Right renal pelvis (tissue), 4 donors: ENCODE measurements at places on chromosomes 7 and 10.

DNA sequence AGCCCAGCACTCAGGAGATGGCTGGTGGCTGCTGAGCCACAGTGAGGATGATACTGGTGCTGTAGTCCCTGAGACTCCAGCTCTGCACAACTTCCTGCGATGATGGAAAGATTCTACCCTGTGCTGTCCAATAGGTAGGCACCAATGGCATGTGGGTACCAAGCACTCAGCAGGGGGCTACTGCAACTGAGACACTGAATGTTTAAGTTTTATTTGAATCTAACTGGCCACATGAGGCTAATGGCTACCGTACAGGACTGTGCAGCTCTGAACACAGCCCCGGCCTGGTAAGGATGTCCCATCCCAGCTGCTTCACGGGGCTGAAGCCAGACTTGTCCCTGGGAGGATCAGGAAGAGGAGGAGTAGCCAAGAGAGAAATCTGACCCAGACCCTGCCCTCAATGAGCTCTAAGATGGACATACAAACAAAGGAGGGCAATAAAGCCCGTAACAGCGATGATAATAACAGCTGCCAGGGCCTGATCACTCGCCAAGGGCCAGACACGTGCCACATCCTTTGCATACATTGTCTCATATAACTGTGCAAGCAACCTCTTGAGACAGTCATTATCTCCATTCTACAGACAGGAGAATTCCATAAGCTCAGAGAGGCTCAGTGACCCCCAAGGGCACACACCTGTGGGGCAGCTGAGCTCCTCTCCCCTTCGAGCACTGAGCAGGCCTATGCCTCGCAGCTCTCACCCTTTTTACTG is 3.8 kb downstream of the GPRIN2 start:
- DNase-seq = no peak

DNA sequence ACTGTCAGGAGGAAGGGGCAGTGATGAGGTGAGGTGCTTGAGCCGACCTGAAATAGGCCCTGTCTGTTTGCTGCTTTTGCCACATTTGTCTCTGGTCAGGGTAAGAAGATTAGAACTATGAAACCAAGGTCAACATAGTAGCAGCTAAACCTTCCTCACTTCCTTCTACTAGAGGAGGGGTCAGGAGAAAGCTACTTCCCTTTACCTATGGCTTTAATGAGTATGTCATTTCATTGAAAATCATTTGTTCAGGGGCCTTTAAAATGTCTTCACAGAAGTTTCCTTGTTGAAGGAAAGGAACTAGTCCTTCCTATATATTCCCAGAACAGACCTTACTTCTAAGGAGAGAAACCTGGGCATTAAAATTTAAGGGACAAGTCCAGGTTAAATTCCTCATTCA is 19.0 kb downstream of the HYAL4 start:
- DNase-seq = no peak

DNA sequence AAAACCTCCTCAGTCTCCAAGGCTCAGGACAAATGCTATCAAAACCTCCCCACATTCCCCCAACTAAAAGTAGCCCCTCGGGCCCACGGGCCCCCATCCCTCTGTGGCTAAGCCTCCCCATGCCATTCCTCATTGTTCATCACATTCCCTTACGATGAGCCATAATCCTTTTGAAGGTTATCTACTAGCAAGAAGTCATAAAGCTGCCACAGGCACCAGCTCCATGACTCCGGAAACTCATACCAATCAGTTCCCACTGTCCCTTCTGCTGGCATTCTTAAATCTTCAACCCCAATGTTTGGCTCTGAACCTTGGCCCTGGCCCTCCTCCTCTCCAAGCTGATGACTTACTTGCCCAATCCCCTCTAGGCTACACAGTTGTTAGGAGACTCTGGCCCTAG is 19.4 kb upstream of the TM9SF3 start:
- DNase-seq = no peak

DNA sequence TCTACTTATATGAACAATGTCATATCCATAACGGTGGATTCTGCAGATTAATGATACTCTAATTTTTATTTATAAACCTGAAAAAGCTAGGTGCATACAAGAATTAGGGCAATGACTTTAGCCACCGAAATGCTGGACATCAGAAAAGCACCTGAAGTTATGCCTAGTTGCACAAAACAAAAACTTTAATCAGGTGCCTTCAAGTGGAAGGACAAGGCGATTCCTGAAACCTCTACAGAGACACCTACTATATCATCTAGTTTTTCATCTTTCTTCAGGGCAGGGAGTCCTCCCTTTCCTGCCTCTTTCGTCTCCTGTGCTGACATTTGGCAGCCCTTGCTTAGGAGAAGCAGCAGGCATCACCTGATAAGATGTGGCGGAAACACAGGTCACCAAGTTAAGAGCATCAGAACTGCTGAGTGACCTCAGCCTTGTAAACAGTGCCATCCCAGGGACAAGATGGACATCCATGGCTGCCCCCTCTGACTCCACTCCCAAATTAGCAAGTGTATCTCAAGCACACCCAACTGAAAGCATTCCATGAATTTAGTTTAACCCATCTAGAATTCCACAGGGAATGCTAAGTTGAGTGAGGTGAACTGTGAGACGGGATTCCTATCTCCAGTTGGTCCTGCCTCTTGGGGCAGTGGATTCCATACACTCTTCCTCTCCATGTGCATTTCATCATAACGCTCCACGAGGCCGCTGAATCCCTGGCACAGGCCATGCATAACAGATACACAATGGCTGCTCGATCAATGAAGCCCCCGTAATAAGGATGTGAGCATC is 5.8 kb downstream of the ITPRIP start:
- DNase-seq = no peak

GRCh38 chr10:98910546-98910945 is 325.1 kb downstream of the HPSE2 start:
- no peak for DNase-seq

DNA sequence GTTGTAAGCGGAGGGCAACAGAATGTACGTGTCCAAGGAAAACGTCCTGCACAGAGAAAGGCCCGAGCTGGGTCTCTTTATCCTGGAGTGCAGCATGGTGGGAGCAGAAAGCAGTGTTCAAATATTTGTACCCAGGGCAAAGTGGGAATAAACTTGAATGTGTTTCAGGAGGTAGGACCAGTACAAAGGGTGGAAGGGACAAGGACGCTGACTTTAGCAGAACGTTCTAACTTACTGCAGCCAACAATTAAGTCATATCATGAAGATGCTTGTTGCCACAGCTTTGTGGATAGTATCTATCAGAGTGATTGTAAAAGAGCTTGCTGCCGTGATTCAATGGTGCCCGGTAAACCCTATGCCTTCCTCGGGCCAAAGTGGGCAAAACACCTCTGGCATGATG is 30.5 kb upstream of the ZC3HAV1L start:
- no peak for DNase-seq

DNA sequence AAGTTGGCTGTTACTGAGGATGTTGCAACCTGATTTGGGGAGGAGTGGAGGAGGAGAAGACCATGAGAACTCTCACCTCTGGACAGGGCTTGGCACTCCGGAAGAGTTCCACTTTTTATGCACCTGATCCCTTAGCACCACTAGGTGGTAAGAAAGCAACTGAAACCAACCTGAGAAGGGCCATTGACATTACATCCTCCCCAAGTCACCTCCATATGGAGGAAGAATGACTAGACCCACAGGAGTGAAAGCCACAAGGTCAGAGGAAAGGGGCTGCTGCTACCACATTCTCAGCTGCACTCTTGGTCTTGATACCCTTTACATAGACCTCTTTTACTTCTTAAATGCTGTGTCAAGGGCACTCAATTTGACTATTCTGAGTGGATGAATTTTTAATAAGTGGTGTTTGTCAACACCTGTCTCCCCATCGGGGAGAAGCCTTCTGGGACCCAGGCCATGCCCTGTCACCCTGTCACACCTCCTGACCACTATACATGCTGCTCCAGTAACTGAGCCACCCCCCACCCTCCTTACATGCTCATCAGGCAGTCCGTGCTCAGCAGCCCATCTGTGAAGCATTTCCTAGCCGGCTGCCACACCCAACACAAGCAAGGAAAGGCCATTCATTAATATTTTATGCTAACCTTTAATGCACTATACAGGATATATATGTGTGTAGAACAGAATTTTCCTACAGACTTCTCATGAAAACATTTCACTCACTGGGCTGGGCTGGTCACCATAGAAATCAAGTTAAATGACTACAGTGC is 362.9 kb downstream of the GFRA1 start:
- DNase-seq = no peak

- no peak for DNase-seq
These were observed 123.5 kb upstream of the FERD3L start for GRCh38 chr7:19268737-19269136.

DNA sequence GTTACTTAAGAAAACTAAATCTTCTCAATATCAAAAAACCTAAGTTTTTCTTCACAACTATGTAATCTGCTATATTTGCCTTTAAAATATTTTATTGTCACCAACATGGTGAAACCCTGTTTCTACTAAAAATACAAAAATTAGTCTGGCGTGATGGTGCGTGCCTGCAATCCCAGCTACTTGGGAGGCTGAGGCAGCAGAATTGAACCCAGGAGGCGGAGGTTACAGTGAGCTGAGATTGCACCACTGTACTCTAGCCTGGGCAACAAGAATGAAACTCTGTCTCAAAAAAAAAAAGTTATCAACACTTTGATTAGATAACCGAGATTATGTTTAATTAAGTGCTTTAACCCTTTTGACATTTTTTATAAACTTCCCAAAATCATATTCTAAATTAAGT is 28.3 kb upstream of the CLDN4 start:
- no peak for DNase-seq

GRCh38 chr10:46514899-46515298 is 41.6 kb downstream of the GPRIN2 start:
- no peak for DNase-seq

GRCh38 chr10:63767138-63767801 is 246.1 kb downstream of the REEP3 start:
- no peak for DNase-seq

- no peak for DNase-seq
These were observed 117.5 kb downstream of the CDK14 start for GRCh38 chr7:90713628-90714027.

GRCh38 chr7:106327538-106328481 is 43.0 kb upstream of the NAMPT start:
- DNase-seq = no peak

- DNase-seq = no peak
These were observed 69.9 kb upstream of the LRRC4 start for GRCh38 chr7:128100949-128101713.

- DNase-seq = no peak
These were observed 219.2 kb downstream of the SDK1 start for GRCh38 chr7:3520206-3520605.

DNA sequence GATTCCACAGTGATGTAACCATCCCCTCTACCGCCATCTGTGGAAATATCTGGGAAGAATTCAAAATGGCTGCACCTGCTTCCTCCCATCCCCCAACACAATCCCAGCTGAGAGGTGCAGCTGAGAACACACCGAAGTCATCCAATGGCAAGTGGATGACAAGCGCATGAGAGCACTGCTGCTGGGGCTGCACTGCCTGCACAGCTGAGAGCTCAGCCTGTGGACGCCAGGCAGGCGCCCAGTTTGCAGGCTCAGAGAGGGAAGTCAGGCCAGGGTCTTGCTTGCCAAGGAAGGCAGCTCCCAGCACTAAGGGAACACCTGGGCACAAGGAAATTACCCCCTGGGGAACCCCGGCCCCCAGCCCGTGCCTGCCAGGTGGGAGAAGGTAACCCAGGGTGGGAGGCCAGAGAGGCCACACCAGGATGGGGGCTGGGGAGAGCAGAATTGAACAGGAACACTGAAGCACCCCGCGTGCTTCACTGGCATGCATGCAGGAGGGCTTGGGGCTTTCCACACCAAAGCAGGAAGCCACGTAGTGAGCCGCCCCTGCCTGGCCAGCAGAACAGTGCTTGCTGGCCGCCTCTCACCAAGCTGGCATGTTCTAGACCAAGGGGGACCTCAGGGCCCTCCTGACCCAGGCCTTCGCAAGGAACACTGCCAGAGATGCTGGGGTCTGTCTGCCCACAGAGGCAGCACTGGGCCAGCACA is 46.2 kb downstream of the FAM53B start:
- no peak for DNase-seq

DNA sequence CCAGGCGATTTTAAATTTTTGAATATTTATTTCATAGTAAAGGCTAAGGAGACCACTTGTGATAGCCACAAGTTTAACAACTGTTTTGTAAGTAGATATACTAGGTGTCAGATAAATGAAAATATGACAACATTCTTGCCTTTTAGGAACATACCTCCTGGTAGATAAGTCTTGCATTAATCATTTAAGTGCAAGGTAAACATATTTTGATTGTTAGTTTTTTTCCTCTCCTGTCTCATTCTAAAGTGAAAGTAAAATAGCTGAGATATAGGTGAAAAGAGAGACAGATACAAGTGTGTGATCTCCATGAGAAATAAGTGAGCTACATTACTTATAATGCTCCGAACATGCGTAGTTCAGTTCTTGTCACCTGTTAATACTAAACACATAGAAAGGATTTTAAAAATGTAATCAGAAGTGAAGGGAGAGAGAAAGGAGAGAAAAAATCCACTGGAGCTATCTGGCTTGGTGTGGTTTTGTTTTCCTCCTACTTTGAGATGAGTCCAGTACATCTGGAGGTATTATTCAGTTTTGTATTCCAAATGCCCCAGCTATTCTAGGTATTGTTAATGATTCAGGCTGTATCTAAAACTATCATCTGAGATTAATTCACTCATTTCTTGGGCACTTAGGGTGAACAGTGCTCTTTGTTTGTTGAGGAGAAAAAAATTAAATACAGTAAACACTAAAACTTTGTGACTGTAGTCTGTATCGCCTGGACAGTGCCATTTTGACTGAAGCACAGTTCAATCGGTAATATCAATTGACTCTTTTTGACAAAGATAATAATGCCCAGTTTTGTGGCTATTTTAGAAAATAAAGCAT is 21.2 kb downstream of the GLCCI1 start:
- DNase-seq = no peak

GRCh38 chr10:102086196-102086595 is 21.0 kb downstream of the HPS6 start:
- DNase-seq = no peak

GRCh38 chr10:98528805-98529183 is 82.1 kb upstream of the HPS1 start:
- no peak for DNase-seq

GRCh38 chr10:119518936-119519335 is 23.6 kb downstream of the RGS10 start:
- DNase-seq = no peak

DNA sequence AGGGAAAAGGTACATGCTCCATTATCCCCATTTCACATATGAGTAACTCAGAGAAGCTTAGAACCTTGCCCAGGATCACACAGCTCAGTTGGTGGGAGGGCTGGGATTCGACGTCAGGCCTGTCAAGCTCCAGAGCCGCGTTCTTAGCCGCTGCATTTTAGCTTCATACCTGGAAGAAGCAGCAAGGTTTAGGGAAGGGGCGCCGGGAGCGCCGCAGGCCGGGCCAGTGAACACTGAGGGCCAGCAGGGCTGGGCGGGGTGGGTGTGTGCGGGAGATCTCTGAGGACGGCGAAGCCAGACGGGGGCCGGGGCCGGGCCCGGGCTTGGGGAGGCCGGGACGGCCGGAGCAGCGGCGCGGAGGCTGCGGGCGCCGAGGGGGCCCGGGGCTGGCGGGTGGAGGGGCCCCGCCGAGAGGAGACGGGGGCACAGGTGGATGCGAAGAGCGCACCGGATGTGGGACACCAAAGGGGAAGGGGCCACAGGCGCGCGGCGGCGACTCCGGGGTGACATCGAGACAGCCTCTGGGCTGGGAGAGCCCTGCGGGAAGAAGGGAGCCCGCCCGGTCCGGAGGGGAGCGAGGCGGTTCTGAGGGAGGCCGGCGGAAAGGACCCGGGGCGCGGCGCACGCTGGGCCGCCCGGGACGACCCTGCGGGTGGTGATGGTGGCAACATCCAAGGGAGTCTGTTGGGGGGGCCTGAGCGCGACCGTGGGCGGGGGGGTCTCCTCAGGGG is 498 bp downstream of the NDST2 start:
- DNase-seq = no peak
